Activated CD8-positive, alpha-beta memory T cell treated with anti-CD3 and anti-CD28 coated beads for 48 hours (primary cell): ENCODE measurements at places on chromosomes 4 and X.

- DNase-seq = no peak
Measured at GRCh38 chr4:182062936-182063335, 180.3 kb upstream of the TENM3 start.

GRCh38 chrX:119190831-119191230 is 45.3 kb upstream of the PGRMC1 start:
- no peak for DNase-seq

- no peak for DNase-seq
Measured at GRCh38 chr4:46081248-46081647, 42.6 kb downstream of the GABRG1 start.

GRCh38 chr4:109746728-109747127 is 16.9 kb upstream of the PLA2G12A start:
- DNase-seq = no peak

DNA sequence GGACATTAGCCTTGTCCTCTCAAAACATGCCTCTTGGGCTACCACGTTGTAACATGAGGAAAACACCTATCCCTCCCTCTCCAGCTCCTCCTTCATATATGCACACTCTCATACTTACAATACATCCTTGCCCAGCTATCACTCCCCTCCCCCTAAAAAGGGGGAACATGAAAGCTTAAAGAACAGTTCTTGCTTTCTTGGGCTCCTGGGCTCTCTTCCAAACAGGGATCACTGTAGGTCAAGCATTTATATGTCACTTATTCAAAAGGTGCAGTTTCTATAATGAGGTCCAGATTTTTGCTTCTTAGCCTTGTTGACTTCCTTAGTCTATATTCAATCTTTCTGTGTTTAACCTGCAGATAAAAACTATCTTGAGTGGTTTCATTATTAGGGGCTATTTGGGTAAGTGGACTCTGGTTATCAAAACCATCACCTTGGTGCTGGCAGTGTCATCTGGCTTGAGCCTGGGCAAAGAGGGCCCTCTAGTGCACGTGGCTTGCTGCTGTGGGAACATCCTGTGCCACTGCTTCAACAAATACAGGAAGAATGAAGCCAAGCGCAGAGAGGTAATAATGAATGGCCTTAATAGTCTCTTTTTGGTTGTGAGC is 119.4 kb downstream of the AKAP4 start:
- no peak for DNase-seq

DNA sequence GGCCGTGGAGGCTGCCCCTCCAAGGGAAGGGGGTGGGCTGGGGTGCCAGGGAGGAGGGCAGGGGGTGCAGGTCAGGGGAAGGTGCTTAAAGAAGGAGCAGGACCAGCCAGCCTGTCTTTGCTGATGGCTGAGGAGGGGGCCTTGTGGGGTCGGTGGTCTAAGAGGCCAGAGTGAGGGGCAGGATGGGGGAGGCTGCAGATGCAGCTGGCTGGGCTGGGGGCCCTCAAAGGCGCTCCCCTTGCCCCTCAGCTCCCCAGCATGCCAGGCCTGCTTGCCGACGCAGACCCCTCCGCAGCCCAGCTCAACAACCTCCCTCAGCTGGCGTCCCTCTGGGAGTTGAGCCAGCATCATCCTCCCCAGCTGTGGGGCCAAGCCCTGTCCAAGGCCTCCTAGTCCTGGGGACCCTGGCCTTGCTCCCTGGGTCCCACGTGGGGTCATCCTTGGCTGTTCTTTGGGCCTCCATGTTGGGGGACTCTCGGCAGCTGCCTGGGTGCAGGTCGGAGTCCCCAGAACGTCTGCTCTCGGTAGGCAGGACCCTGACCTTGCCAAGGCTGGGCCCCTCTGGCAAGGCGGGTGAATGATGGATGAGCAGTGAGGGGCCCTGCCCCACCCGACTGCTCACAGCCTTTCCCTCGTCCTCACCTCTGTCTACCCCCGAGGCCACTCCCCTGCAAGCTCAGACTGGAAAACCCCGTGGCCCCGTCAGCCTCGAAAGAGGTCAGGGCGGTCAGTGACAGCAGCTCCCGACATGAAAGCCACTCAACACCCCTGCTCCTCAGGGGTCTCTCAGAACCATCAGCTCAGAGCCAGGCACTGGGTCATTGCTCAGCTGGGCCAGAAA is 119.4 kb downstream of the FAM53A start:
- DNase-seq = no peak

- no peak for DNase-seq
Measured at GRCh38 chr4:167109859-167110258, 124.4 kb downstream of the SPOCK3 start.

DNA sequence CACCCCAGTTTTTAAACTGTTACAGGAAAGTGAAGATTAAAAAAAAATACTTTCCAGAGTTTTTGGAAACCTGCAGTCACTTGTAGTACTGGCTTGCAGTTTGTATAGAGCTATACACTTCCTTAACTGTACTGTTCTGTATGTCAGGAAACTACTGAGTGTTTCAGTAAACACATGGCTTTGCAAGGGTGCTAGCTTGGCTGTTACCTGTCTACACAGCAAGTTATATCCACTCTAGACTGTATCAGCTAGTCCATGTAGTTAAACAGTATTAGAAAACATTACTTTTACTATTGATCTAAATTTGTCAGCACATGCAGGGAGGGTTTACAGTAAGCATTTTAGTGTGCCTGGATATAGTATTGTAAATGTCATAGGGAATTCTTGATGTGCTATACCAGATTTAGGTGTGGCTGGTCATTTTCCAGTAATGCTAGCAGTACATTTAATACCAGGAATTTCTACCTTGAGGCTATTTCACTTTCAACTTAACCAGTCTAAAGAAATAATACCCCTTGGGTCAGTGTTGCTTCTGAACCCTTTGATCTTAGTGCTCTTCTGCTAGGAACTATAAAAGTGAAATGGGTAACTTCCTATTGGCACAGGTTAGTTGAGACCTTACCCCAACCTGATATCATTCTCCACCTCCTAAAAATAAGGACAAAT is 192.3 kb upstream of the ANKRD50 start:
- DNase-seq = no peak

- no peak for DNase-seq
Measured at GRCh38 chr4:38387348-38387747, 276.7 kb upstream of the KLF3 start.

- DNase-seq = no peak
Measured at GRCh38 chrX:84064814-84065213, 123.2 kb downstream of the RPS6KA6 start.

DNA sequence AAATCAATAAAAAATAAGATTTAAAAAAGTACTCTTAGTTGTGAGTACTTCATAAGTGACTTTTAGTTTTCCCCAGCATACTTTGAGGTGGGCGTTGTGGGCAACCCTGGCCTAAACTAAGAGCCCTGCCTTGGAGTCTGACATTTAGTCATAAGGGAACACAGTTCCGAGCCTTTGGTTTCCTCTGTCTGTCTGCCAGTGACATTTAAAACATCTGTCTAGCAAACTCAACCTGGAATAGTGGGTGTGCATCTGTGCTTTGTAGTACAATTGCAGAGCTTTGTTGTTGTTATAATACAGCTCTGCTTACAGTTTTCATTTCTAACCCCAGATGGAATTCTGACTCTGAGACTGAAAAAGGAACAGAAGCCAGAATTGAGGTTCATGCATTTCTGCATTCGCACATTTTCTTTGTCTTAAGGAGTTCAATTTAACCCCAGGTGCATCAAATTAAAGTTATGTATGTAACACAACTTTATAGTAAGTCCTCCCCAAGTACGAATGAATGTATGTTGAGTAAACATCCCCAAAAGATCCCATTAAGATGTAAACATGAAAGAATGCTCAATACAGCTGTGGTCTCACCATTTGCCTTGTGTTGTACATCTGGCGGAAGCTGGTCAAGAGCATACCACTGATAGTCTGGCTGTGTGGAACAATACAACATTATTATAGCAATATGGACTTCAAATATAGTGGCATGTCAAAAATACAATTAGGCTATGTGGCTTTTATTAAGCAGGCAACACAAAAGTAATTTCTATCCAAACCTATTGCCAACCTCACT is 25.9 kb downstream of the TNIP3 start:
- no peak for DNase-seq
